Activated CD8-positive, alpha-beta memory T cell treated with anti-CD3 and anti-CD28 coated beads for 1 hour (primary cell): ENCODE measurements at places on chromosomes 12 and 14.

DNA sequence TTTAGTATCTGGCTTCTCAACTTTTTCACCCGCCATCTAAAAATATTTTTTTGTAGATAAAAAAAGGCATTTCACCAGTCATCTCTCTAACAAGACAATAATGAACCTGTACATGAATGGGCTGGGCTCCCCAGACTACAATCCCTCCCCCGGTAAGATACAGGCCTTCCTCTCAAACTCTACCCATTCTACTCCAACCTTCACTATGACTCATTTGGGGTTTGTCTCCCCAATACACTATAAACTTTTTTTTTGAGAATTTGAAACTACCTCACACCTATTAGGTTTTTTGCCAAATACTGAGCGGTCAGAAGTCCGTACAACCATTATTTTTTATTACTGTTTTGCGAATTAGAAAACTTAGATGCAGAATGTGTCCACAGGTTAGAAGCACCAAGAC lies 784 bp downstream of the RPL6 start:
- DNase-seq = no peak

- no peak for DNase-seq
Observed at GRCh38 chr12:30980955-30981662, 54.6 kb downstream of the TSPAN11 start.

GRCh38 chr14:23828001-23828400 lies 125.6 kb upstream of the DHRS4 start:
- no peak for DNase-seq

GRCh38 chr12:92136026-92136730 lies 9.5 kb downstream of the BTG1 start:
- DNase-seq = no peak

DNA sequence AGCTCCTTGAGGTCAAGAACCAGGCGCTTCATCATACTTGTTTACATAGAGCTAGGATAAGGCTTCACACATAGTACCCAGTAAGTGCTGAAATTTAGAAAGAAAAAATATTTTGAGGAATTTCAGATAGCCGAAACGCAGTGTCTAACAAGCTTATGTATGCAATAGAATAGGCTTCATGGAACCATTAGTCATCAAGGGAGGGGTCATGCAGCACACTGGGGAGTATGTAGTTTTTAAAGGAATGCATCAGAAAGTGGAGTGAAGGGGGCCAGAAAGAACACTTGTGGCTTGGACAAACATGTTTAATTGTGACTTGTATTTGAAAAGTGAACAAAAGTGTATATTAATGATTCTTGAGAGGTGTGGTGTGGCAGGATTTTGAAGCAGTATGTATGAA lies 38.1 kb downstream of the DBX2 start:
- DNase-seq = no peak
